ENCODE measurements at places on chromosomes 16 and 17.

GRCh38 chr16:55500530-55501011, 8.3 kb upstream of the LPCAT2 start:
- DNase-seq, result peak; percentile 10

- DNase-seq, result no peak
Measured at GRCh38 chr16:65497571-65497970, 375.7 kb upstream of the CDH11 start.

DNA sequence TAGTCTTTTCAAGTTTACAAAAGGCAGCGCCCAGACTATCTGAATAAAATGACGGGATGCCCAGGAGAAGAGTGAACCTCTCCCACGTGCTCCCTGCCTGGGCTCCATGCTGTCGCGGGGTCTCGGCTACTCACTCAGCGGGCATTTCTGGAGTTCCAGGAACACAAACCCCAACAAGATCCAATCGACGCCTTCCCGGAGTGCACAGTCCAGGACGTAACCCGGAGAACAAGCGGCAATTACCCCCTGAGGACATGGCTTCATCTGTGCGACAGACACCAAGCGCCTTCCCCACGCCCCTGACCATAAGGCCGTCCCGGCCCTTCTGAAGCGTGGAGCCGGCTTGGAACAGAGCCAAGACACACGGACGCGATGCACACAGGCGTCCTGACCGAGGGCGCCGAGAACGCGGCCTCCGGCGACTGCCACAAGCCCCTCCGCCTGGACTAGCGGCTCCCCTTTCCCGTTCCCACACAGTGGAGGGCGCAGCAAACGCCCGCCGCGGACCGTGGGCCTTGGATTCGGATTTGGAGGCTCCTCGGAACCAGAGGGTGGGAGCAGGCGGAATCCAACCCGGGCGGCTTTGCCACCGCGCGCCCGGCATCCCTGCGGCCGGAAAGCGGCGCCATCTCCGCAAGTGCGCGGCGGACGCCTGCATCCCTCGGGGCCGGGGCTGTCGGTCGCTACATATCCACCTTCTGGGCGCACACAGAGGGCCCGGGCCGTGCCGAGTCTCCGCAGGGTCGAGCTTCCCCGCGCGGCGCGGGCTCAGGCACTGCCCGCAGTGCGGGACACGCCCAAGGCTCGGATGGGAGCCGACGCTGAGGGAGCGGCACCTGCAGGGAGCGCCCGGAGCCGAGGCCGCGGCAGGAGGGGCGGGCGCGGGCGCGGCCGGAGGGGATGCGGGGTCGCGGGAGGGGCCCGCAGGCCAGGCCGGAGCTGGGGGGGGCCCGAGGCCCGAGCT, 725 bp downstream of the ABCA3 start:
- peak; percentile 24 for DNase-seq

- DNase-seq, result no peak
Measured at GRCh38 chr17:13490906-13491482, 110.7 kb downstream of the HS3ST3A1 start.

DNA sequence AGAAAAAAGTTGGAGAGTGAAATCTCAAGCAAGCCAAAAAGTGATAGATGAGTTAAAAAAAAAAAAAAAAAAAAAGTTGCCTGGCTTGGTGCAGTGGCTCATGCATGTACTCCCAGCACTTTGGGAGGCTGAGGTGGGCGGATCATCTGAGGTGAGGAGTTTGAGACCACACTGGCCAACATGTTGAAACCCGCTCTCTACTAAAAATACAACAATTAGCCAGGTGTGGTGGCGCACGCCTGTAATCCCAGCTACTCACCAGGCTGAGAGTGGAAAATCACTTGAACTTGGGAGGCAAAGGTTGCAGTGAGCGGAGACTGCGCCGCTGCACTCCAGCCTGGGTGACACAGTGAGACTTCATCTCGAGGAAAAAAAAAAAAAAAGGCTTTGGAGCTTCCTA, 668.8 kb downstream of the WWOX start:
- DNase-seq, result no peak

DNA sequence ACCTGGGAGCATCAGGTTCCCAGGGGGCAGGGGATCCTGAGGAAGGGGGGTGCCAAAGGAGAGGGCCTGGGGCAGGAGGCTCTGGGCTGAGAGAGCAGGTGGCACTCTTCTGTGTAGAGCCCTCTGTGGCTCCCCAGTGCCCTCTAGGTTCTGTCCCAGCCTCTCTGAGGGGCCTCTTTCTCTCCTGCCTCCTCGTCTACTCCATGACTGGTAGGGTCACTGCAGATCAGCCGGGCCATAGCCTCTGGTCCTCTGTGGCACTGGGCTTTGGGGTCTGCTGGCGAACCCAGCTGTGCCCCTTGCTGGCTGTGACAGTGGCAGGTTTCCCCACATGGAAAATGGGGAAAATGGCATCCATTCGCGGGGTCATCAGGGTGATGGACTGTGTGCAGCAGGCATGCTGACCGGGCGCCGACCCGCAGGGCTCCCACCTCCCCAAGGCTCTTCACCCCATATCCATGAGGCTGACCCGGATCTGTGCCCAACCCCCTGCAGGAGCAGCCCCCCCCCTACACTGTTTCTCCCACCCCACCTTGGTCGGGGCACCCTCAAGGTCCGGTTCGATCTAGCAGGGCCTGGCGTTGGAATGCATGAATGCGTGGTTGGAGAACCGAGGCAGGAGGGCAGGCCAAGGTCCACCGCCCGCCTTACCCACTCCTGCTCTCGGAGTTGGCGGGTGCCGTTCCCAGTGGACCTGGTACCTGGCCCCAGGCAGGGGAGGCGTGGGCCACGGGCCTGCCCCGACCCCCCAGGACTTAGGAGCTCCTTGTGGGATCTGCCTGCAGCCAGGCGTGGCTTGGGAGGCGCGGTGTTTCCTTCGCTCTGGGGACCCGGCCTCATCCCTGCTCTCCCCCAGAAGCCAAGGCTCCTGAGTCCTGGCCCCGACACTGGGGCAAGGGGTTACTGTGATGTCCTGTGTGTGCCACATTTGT, 6.5 kb downstream of the GLIS2 start:
- DNase-seq, result no peak

- DNase-seq, result no peak
Measured at GRCh38 chr16:85759631-85760419, 8.9 kb upstream of the C16orf74 start.

DNA sequence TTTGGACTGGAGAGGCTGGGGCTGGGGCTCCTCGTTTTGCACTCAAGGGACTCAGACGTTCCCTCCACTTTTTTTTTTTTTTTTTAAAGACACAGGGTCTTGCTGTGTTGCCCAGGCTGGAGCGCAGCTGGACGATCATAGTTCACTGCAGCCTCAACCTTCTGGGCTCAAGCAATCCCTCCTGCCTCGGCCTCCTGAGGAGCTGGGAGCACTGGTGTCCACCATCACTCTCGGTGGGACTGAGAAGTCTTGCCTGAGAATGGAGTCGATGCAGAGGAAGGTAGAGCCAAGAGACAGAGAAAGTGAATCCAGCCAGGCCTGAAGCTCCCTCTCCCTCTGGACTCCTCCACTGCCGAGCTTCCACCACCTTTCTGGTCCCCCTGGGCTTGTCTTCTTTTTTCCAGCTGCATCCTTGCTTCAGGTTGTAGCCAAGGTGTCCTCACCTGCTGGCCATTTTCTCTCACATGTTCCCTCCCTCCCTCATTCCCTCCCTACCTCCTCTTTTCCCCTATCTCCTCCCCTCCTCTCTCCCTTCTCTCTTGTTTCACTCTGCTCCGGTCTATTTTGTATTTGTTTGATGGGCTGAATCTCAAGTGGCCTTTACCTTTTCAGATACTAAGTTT, 233.8 kb downstream of the SNX29 start:
- DNase-seq, result peak; percentile 19

GRCh38 chr17:33291248-33292200, 1.6 kb downstream of the ASIC2 start:
- DNase-seq, result peak; percentile 62
